ENCODE measurements at places on chromosomes 1 and 21.

DNA sequence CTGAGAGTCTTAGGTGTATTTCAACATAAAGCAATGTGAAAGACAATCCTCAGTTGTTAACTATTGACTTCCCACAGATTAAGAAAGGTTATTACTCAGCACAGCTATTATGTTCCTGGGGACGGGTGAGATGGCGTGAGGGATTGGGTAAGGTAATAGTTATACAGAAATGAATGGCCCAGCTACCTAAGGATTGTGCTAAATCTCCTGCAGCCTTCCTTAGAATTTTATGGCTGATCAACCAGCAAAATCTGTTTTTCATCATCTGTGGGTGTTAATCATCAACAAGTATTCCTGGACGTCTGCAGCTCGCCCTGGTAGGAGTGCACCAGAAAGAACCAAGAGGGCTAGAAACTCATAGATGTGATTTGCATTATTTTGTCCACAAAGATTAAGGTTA is 146.0 kb upstream of the IVNS1ABP start:
- no peak for DNase-seq

DNA sequence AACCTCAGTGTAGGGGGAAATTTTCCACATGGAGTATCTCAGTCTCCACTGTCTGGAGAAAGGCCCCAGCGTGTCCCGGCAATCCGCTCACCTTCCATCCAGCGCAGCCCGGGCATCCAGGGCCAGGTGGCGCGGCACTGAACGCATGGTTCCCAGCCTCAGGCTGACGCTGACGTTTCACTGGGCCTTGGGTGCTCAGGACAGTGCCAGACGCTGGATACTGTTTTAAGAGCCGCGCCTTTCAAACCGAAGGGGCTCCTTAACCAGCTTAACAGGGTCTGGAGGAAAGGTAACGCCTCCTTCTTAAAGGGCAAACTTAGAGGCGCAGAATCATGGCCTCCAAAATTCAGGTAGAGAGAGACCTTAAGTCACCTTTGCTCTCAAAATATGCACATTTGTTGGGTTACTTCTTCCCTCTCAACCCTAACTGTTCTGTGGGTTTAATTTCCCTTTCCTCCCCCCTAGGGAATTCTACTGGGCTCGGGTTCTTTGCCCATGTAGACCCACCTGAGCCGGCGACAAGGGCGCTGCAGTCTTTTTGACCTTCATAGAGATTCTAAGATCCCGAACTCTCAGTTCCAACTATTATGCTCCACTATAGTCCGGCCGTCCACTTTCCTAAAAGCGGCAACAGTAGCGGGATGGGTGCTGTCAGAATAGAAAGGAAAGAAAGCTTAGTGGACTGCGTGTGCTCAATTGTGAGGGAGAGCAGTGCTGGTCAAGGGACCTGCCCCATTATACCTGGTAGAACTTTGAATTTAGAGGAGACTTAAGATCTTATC is 3.5 kb upstream of the LHX9 start:
- DNase-seq = no peak

DNA sequence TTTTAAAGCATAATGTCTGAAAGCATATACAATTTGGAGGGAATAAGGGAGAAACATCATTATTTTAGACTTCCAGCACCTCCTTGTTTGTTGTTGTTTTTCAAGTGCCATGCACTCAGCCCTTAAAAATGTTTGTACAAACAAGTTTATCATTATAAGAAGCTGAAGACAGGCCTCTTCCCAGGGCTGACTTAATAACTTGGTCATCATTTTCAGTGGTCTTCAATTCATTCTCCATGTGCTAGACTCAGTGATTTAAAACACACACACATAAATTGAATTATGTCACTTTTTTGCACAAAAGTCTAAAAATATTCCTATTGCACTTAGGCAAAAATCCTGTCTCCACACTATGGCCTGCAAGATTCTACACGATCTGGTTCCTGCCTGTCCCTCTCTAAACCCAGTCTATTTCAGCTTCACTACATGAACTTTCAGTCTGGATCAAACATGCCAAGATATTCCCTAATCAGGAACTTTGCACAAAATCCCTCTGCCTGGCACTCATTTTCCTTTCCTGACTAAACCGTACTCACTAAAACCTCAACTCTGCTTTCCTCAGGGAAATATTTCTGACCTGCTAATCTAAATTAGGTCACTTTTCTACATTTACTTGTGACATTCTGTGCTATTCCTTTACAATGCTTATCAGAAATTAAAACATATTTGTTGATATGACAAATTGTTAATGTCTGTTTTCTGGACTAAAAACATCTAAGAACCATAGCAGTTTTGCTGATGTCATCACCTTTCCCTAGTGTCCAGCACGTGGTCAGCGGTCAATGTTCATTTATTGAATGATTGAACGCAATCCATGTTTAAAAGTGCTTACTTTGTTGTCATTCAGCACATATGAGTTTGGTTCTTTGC is 14.8 kb upstream of the GBP5 start:
- no peak for DNase-seq

- no peak for DNase-seq
These were observed 581.3 kb upstream of the BEND5 start for GRCh38 chr1:49358036-49358435.
